Fibroblast of upper back skin (primary cell): ENCODE measurements at places on chromosomes 5 and 9.

- DNase-seq, result no peak
These were observed 48.6 kb upstream of the SH3PXD2B start for GRCh38 chr5:172502969-172503368.

GRCh38 chr5:149383399-149383798, 4.3 kb upstream of the IL17B start:
- no peak for DNase-seq

DNA sequence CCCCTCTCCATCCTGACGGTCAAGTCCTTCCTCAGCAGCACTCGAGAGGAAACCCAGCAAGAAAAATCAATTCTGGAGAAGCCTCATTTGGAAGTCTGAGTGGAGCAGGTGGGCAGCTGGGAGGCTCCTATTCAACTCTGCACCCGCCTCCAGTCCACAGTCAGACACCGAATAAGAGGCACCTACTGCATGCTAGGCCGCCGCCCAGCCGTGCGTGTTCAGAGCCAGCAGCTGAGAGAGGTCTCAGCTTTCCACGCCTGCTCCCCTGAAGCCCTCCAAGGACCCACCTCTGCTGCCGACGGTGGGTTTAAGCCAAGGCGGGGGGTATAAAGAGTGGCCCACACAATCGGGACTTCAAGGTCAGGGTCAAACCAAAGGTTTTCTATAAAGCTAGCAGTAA, 41.9 kb downstream of the VAV2 start:
- DNase-seq, result no peak

DNA sequence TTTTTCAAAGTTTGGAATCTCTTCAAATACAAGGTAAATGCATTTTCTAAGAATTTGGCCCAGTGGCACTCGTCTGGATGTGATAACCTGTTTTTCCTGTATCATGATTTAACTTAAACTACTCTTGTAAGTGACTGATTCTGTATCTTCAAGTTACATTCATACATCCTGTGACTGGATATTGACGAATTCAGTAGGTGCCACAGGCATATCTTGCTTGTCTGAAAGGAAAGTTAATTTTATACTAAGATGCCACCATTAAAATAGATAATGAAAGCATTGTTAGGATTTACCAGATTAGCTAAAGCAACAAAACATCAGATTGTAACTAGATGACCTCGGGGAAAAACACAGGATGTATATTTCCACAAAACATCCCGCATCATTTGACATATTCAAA, 175.3 kb upstream of the ZNF608 start:
- no peak for DNase-seq

DNA sequence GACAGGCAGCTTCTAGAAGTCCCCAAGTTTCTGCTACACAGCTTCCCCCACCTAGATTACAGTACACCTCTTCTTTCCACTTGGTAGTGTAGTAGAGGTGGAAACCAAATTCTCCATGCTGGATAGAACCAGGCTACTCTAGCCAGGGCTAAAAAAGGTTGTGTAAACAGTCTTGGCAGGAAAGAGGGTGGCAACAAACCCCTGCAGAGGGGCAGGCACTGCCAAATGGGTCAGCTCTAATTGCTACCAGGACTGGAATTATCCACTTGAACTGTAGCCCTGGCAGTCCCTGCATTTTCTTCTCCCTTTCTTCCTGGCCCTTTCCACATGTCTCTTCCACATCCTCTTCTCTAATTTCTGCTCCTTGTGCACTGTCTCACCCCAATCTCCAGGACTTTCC, 24.8 kb downstream of the RANBP3L start:
- DNase-seq, result no peak

DNA sequence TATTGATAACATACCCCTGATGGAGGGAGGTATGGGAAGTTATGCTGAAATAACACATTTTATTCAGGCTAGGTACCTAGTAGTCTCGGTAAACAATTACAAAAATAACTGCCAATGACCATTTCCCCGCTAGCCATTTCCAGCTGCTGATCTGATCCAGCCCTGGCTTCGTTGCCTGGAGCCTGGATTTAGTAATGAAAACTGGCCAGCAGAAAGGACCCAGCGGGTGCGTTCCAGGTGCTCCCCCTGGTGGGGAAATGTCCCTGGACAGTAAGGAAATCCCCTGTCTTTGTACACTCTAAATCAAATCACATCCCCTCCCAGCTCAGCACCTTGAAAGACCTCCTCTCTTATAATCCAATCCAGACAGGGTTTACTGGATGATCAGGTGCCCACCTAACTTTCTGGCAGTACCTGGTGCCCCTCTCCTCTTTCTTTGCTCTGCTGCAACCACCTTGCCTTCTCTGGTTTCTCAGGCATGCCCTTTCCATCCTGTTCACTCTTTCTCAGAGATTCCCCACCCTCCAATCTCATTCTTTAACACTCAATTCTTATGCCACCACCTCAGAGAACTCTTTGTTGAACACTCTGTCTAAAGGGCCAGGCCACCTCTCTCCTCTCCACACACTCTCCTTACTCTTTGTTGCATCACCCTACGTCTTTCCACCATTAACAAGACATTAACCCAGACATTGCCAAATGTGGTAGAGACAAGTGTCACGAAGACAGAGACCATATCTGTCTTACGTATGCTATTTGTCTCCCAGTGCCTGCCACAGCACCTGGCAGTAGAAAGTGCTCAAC, 50.1 kb upstream of the SMAD5 start:
- DNase-seq, result peak; percentile 78

DNA sequence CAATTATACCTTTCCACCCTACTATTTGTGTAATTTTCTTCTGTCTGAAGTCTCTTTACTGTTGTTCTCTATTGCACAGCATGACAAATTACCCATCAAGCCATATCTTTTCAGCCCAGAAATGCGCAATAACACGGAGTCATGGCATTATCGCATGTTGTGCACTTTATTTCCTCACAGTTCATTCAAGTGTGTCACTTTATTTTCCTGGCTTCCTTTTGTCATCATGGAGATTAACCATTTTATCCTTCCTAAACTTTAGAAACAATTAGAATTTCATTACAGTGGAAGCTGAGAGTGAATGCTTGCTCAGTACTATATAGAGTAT, 41.3 kb upstream of the MEF2C start:
- DNase-seq, result no peak
